NCI-H1417 treated with DMSO at 0.1 percent for 48 hours (cell line): ENCODE measurements at places on chromosomes 5 and 9.

GRCh38 chr9:82532504-82533180 lies 530.3 kb downstream of the RASEF start:
- peak; percentile 46 for DNase-seq

DNA sequence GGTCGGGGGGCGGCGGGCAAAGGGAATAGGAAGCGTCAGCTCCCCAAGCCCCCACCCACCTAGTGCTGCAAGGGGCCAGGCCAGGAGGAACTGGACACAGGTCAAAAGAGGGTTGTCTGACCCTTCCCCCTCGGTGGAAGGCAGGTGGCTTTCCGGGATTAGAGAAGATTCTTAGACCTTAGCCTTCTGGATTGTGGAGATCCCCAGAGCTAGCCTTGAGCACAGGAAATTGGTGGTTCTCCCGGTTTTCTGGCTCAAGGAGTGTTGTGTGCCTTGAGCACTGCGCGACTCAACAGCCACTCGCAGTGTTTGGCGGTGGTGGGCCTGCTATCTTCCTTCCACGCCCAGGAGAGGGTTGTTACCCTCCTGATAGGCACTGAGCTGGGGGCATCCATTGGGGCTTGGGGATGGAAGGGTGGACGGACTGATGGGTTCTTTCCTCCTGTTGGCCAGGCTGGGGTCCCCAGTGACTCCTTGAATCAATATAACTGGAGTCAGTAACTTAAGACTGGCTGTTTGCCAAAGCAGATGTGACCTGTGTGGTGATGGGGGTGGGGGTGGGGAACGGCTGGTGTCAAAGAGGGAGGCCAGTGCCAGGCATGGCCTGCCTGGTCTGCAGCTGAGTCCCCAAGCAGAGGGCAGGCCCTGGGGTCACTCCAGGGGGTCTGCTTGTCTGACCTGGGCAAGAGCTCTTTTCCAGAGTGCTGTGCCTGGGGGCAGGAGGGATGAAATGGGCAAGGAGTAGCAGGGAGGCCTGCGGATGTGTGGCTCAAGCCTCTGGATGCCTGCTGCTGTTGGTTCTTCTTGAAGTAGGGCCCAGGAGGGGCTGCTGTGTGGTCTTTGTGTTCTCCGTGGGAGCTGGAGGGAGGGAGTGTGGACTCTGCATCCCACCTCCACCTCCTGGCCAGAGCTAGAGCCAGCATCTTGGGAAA lies 2.1 kb downstream of the FGF18 start:
- no peak for DNase-seq

GRCh38 chr5:127762412-127762811 lies 59.2 kb downstream of the CCDC192 start:
- no peak for DNase-seq

- DNase-seq = no peak
These were observed 28.4 kb downstream of the PSAT1 start for GRCh38 chr9:78325343-78325742.

DNA sequence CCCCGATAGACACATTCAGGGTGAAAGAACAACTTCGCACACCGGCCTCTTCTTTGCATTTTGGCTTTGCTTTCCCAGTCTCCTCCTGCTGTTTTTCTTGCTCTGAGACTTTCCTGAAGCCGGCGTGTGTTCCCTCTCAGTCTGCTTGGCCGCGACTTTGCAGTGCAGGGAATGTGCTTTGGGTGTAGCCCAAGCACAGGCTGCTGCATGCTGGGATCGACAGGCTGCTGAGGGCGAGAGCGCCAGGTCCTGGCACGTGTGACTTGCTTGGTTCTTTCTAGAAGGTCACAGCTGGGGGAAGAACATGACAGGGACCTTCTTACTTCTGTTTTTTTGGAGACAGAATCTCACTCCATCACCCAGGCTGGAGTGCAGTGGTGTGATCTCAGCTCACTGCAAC lies 40.6 kb downstream of the TENT4A start:
- no peak for DNase-seq
